Activated T-cell treated with anti-CD3 and anti-CD28 coated beads, Interleukin-2, amount 50 U/mL, for 72 hours (primary cell): ENCODE measurements at places on chromosomes 7 and 10. TPM values are rescaled to one million over a fixed set of nuclear protein-coding genes. Genes with fewer than 3 reads are reported as not detected.

NODAL gene
- not detected for total RNA-seq

CCDC7 gene
- 15.7 TPM for total RNA-seq

ABCC2 gene
- 1.5 TPM for total RNA-seq

CRPPA gene
- total RNA-seq = 0.53 TPM

LYZL2 gene
- total RNA-seq = not detected

SFMBT2 gene
- 42.1 TPM for total RNA-seq

ACSL5 gene
- total RNA-seq = 54.5 TPM

OGDHL gene
- total RNA-seq = 0.99 TPM

SPAM1 gene
- total RNA-seq = not detected

TRPV5 gene
- total RNA-seq = not detected

GRCh38 chr7:2723138-2723850 is 35.3 kb downstream of the AMZ1 start:
- no peak overlapping the region for H3K4me3 ChIP-seq
- DNase-seq = no peak
- H3K27ac ChIP-seq = no peak overlapping the region
- no peaks in the 10 kb centered on the region for H3K36me3 ChIP-seq

DNA sequence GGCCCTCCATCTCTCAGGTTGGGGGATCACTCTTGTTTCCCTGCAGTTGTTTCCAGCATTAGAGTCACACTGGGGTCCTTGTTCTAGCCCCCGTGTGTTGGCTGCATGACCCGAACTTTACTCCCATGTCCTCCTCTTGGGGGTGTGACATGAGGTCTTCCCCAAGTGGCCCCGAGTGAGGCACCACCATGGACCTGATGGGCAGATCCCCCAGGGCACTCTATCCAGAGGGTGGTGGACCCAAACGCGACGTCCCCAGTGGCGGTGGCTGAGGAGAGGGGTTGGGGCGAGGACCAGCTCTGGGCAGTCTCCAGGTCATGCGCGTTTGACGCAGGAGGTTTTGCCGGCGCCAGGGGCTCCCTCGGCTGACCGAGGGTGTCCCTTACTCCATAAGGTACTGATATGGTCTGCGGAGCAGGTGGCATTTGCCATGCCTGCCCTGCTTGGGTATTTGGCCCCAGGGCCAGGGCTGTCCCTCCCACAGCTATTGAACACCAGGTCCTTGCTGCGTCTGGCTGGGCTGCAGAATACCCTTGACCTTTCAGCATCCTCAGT is 131.9 kb downstream of the LHPP start:
- H3K4me1 ChIP-seq = peaks cover 8% of the 10 kb centered on the region
- no peaks in the 10 kb centered on the region for H3K36me3 ChIP-seq
- H3K4me3 ChIP-seq = no peak overlapping the region
- no peaks in the 10 kb centered on the region for H3K27me3 ChIP-seq

DNA sequence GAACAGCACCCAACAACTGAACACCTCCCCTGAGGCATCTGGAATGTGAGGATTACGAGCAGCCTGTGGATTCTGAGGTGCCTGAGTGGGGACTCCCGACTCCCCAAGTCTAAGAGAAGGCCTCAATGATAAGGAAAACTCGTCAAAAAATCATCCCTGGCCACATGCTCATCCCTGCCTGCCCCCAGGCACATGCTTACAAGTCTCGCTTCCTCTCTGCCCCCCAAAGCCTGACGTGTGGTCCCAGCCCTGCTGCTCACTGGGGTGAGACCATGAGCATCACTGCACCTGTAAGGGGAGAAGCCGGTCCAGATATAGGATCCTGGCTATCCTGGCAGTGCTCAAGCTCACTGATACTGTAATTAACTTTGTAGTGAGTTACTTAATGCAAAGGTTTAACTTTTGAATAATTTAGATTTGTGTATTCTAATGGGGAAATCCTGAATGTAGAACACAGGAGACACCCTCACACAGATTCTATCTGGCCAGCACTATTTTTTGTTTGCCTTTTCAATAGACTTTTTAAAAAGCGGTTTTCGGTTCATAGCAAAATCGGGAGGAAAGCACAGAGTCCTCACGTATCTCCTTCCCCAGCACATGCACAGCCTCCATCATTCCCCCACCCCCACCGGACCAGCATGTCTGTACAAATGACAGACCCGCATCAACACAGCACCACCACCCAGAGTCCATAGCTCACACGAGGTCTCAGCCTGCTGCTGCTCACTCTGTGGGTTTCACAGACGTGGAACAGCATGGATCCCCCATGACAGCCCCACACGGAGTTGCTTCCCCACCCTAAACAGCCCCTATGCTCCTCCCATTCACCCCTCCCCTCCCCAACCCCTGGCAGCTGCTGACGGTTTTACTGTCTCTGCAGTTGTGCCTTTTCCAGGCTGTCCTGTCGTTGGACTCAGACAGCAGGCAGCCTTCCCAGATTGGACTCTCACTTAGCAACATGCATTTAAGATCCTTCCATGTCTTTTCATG is 167.9 kb downstream of the DIP2C start:
- H3K36me3 ChIP-seq = no peaks in the 10 kb centered on the region
- H3K4me1 ChIP-seq = no peaks in the 10 kb centered on the region
- H3K27ac ChIP-seq = no peak overlapping the region
- no peak for DNase-seq
- no peak overlapping the region for H3K4me3 ChIP-seq

DNA sequence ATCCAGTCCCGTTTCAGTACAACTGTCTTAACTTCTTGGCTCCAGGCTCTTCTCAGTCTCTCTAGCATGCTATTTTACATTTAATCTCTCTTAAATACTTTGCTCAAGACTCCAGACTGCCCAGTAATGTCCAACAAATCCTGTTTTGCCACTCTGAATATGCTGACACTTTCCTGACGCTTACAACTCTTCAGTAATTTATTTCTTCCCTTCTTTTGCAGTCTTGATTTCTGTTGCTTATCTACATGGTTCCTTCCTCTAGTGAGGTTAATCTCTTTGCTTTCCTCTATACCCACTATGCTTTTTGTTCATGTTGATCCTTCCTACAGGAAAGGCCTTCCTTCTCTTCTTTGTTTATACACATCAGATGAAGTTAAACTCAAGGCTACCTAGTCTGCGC is 23.7 kb downstream of the UMAD1 start:
- no peaks in the 10 kb centered on the region for H3K27me3 ChIP-seq
- peaks cover 16% of the 10 kb centered on the region for H3K36me3 ChIP-seq
- no peak overlapping the region for H3K27ac ChIP-seq
- H3K4me3 ChIP-seq = no peak overlapping the region

GRCh38 chr10:99921948-99922347 is 87.8 kb downstream of the DNMBP start:
- H3K4me3 ChIP-seq = no peak overlapping the region
- DNase-seq = no peak
- H3K27ac ChIP-seq = no peak overlapping the region
- no peaks in the 10 kb centered on the region for H3K4me1 ChIP-seq
- H3K27me3 ChIP-seq = no peaks in the 10 kb centered on the region

DNA sequence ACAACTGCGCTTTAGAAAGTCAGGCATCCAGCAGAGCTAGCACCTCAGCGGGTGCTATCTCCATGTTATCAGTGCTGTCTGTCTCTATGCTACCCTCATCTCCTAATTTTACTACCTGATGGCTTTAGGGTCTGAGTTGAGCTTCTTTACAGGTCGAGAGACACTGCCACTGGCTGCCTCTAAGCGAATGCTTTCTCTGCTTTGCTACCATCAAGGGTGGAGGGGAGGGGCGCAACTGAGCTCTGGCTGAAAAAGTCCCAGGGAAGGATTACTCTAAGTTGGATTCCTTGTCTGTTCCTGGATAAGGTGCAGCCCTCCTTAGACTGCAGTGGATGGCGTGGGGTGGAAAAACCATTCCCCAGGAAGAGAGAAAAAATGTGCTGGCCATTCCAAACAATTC is 105.7 kb downstream of the CDK14 start:
- H3K36me3 ChIP-seq = no peaks in the 10 kb centered on the region
- H3K27ac ChIP-seq = no peak overlapping the region
- H3K4me3 ChIP-seq = no peak overlapping the region
- H3K4me1 ChIP-seq = peaks cover 4% of the 10 kb centered on the region

GRCh38 chr10:110733218-110733952 is 89.2 kb downstream of the RBM20 start:
- no peak for DNase-seq
- H3K4me3 ChIP-seq = peak overlapping the region; percentile 46
- peaks cover 33% of the 10 kb centered on the region for H3K27me3 ChIP-seq
- H3K4me1 ChIP-seq = peaks cover 14% of the 10 kb centered on the region
- no peak overlapping the region for H3K27ac ChIP-seq
- no peaks in the 10 kb centered on the region for H3K36me3 ChIP-seq

GRCh38 chr10:102597131-102597991 is 46.9 kb upstream of the TRIM8 start:
- H3K36me3 ChIP-seq = peaks cover 2% of the 10 kb centered on the region
- H3K4me3 ChIP-seq = no peak overlapping the region
- DNase-seq = no peak
- H3K27me3 ChIP-seq = no peaks in the 10 kb centered on the region
- no peaks in the 10 kb centered on the region for H3K4me1 ChIP-seq
- no peak overlapping the region for H3K27ac ChIP-seq

- H3K4me1 ChIP-seq = peaks cover 8% of the 10 kb centered on the region
- DNase-seq = no peak
- no peak overlapping the region for H3K4me3 ChIP-seq
These were observed 5.5 kb downstream of the VIPR2 start for GRCh38 chr7:159139202-159139601.

DNA sequence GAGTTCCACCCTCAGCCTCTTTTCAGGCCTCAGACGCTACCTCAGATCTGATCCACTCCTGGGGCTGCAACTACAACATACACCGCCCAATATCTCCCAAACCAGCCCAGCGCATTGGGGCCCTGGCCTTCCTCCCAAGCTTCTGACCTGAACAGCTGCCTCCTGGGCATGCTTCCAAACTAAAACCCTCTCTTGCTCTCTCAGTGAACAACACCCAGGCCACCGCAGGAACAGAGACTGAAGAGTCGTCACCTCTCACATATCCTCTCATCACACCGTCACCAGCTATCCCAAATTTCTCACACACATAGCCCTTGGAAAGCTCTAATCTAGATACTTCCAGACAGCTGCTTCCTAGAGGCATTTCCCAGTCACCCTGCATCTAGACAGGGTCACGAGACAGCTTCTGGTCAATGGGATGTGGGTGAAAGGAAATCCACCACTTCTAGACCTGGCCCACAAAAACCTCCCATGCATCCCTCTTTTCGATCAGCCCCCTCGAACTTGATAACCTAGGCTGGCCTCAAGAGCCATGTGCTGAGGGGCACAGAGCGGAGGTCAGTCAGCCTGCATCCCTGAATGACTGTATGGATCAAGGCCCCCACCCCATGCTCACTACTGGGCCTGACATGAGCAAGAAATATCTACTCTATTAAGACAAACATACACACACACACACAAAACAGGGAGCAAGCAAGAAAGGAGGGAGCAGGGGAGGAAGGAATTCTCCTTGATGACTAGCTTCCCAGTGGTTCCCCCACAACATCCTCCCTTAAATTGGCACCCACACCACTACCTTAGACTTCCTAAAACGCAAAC is 1.8 kb downstream of the PARP12 start:
- no peaks in the 10 kb centered on the region for H3K27me3 ChIP-seq
- peak overlapping the region; percentile 10 for H3K27ac ChIP-seq
- peak overlapping the region; percentile 93 for H3K4me3 ChIP-seq
- no peak for DNase-seq
- H3K4me1 ChIP-seq = peaks cover 55% of the 10 kb centered on the region

DNA sequence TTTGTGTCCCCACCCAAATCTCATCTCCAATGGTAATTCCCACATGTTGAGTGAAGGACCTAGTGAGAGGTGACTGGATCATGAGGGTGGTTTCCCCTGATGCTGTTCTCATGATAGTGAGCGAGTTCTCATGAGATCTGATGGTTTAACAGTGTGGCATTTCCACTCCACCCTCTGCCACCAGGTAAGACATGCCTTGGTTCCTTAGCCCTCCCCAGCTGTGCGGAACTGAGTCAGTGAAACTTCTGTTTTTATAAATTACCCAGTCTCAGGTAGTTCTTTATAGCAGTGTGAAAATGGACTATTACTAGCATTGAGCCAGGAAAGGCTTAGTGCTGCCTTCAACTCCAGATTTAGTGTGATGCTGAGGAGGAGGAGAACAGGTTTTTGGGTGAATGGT is 222.2 kb downstream of the ADRA2A start:
- H3K4me1 ChIP-seq = no peaks in the 10 kb centered on the region
- no peaks in the 10 kb centered on the region for H3K36me3 ChIP-seq
- no peak for DNase-seq
- H3K27me3 ChIP-seq = peaks cover 42% of the 10 kb centered on the region
- H3K27ac ChIP-seq = no peak overlapping the region

- H3K27ac ChIP-seq = no peak overlapping the region
- no peak for DNase-seq
- no peak overlapping the region for H3K4me3 ChIP-seq
- H3K4me1 ChIP-seq = no peaks in the 10 kb centered on the region
- H3K27me3 ChIP-seq = no peaks in the 10 kb centered on the region
These were observed 10.1 kb downstream of the THNSL1 start for GRCh38 chr10:25026463-25026862.

- H3K4me3 ChIP-seq = no peak overlapping the region
- no peak overlapping the region for H3K27ac ChIP-seq
- peaks cover 4% of the 10 kb centered on the region for H3K36me3 ChIP-seq
- H3K27me3 ChIP-seq = peaks cover 9% of the 10 kb centered on the region
These were observed 25.5 kb upstream of the EBLN1 start for GRCh38 chr10:22243321-22243720.

GRCh38 chr10:35409094-35409582 is 72.8 kb downstream of the CCNY start:
- H3K4me3 ChIP-seq = no peak overlapping the region
- no peak overlapping the region for H3K27ac ChIP-seq
- H3K4me1 ChIP-seq = peaks cover 27% of the 10 kb centered on the region
- DNase-seq = peak; percentile 17

DNA sequence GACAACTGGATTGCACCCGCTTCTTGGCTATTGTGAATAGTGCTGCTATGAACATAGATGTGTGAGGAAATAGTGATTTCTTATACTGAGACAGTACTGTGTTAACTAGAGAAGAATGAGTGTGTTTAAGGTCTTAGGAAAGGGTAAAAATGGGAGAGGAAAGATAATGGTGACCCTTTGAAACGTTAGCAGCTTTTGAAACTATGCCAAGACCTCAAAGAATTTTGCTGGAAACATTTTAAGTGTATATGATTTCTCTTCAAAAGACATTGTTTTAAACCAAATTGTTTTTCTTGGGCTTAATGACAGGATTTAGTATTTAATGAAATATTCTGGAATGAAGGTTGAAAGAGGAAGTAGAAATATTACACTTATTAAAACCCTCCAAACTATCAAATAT is 100.8 kb upstream of the ARHGAP21 start:
- no peak for DNase-seq
- peaks cover 45% of the 10 kb centered on the region for H3K4me1 ChIP-seq
- peaks cover 4% of the 10 kb centered on the region for H3K27me3 ChIP-seq
- H3K27ac ChIP-seq = no peak overlapping the region

- H3K27ac ChIP-seq = peak overlapping the region; percentile 22
- H3K4me3 ChIP-seq = peak overlapping the region; percentile 60
- H3K36me3 ChIP-seq = no peaks in the 10 kb centered on the region
- DNase-seq = no peak
These were observed 2.0 kb downstream of the EN2 start for GRCh38 chr7:155459700-155460461.
